ENCODE measurements at places on chromosomes 3 and 15.

- no peak for DNase-seq
Measured at GRCh38 chr3:169429328-169429727, 234.2 kb downstream of the MECOM start.

- DNase-seq: no peak
Measured at GRCh38 chr3:4754180-4755086, 224.8 kb upstream of the BHLHE40 start.

DNA sequence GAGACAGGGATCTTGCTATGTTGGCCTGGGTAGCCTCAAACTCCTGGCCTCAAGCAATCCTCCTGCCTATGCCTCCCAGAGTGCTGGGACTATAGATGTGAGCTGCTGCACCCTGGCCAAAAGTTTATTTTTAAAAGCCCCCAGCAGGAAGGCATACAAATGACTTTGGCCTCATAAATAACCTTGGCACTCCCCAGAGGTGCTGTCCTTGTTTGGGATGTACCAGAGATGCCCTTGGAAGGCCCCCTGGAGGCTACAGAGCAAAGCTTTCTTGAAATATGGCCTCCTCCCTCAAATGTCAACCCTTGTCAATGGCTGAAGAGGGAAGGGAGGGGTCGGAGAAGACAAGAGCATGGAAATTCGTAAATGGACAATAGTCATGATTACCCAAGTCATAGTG lies 14.0 kb upstream of the RTP3 start:
- no peak for DNase-seq

DNA sequence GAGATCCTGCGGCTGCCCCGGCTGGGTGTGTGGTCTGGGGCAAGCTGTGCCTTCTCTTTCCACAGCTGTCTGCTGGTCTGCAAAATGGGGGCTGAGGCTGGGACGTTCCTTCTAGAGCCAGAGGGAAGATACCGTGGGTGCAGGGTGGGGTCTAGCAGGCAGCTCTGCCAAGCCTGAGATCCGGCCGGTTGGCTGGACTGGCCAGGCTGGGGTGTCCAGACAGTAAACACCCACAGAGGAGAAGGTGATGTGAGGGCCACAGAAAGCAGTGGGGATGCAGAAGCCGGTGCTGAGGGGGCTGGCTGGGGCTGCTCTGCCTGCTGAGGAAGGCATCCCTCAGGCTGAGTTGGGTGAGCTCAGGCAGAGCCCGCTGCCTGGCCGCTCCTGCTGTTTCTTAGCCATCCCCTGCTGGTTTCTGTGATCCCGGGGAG lies 46.1 kb downstream of the FBLN2 start:
- no peak for DNase-seq

- DNase-seq: no peak
Measured at GRCh38 chr3:191414286-191414685, 46.7 kb upstream of the PYDC2 start.

DNA sequence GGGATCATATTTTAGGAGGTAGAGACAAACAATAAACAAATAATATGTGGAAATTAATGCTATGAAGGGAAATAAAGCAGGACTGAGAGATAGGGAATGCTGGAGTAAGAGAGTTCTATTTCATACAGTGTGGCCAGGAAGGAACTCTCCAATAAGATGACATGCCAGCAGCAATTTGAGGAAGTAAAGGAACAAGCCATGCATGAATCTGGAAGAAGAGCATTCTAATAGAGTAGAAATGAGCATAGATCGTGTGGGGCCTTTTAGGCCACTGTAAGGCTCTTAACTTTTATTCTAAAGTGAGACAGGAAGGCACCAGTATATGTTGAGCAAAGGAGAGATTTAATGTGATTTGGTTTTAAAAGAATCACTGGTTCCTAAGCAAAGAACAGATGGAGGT lies 126.3 kb downstream of the DMXL2 start:
- DNase-seq: no peak

DNA sequence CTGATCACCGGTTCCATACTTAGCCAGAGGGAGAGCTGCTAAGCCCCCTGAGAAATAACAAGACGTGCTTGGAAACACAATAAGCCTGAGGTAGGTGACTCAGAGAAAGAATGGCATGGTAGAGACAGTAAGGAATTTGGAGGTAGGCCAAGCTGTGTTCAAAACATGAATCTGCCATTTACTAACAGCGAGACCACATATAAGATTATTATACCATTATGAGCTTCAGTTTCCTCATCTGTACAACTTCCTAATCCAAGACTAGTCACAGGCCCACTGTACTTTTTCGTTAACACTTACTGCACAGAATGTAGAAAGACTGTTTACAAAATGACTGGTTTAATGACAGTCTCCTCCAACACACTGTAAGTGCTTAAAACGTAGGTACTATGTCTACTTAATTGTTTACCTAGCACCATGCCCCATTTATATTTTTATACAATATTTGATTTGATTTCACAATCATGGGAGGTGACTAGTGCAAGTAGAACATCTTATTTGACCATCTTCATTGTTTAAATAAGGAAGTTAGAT lies 25.7 kb downstream of the ATOSA start:
- DNase-seq: no peak

DNA sequence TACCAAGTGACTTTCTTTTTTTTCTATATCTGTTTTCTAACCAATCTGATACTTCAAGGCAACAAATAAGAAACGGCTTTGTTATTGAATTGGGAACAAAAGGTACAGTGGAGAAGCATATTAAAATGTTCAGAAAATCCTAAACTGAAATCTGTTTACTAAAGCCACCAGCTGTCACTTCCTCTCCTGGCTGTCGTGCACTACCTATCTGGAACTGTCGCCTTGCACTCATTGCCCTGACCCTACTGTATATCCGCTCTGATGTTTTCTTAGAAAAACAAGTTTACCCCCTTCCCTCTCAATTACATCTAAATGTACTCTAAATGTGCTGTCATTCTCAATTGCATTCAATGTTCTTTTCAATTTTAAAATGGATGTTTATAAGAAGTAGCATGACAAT lies 439.8 kb upstream of the ARRDC4 start:
- no peak for DNase-seq

DNA sequence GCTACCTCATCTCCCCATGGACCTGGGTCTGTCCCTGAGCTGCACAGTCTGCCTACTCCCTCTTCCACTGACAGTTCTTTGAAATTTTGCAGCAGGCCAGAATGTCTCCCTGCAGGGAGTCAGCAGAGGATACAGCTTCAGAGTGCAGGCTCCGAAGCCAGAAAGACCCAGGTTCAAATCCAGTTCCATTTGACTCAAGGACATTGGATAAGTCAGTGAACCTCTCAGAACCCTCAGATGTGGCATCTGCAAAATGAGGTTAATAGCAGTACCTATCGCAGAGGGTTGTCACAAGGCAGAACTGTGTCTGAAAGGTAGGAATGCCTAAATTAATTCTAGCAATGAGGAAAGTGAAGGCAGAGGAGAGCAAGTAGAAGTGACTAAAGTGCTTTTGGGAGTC lies 244.4 kb upstream of the TRIM42 start:
- no peak for DNase-seq

GRCh38 chr3:28989646-28990089 lies 291.2 kb upstream of the RBMS3 start:
- no peak for DNase-seq

- no peak for DNase-seq
Measured at GRCh38 chr3:23760325-23760724, 45.4 kb upstream of the UBE2E1 start.

DNA sequence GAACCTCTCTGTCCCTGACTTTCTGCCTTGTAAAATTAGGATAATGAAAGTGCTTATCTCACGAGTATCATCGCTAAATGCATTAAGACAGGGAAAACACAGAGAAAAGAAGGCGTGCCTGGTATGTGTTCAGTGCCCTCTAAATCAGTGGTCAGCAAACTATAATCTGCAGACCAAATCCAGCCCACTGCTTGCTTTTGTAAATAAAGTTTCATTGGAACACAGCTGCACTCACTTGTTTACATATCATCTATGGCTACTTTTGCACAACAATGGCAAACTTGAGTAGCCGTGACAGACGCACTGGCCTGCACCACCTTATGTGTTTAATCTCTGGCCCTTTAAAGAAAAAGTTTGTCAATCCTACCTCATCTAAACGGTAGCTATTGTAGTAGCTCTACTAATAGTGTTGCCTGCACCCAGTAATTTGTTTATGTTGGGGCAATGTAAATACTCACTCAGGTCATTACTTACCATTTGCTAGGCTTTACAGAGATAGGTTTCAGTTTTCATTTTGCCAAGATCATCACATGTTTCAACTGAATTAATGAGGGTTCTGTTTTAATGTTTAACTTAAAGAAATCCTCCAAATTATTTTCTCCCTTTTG lies 229.4 kb downstream of the FEZF2 start:
- no peak for DNase-seq

GRCh38 chr3:47082519-47082918 lies 81.4 kb downstream of the SETD2 start:
- no peak for DNase-seq

Data from KG1 (cell line).